Stimulated activated CD4-positive, alpha-beta T cell treated with anti-CD3 and anti-CD28 coated beads, Interleukin-4, amount 100 ng/mL, for 24 hours (primary cell): ENCODE measurements at places on chromosomes 5 and 9.

DNA sequence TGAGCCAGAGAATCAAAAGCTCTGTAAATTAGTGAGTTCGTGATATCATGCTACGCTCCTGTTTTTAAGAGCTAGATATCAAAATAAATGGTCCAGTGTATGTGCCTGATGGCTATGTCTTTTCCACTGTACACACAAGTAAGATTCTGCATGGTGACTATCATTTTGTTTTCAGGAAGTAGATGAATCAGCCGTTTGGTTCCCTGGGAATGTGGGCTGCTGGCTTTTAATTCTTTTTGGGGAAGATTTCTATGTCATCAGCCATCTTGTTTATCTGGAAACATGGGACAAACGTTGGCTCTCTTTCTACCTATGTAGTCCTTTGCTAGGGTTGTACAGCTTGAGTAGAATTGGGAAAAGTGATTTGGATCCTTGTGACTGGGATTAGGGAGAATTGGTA lies 126.7 kb downstream of the GRIA1 start:
- no peak for DNase-seq

DNA sequence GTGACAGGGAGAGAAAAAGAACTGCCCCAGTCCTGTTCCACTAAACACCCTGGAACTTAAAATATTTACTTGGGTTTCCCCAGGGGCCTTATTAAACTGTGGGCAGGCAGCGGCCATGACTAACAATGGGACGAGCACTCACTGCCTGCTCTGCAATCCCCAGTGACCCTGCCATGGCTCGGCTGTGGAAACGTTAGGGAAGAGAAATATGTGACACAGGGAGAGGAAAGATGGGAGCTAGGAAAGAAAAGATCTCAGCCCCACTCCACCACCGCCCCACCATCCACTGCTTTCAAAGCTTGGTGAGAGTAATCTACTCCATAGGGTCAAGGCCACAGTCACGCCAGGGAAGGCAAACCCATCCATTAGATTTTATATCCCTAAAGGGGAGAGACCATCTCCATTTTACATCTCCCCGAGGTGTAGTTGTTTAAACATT lies 117.6 kb downstream of the EFNA5 start:
- DNase-seq: no peak

- no peak for DNase-seq
These were observed 74.2 kb upstream of the TUSC1 start for GRCh38 chr9:25752398-25752797.

DNA sequence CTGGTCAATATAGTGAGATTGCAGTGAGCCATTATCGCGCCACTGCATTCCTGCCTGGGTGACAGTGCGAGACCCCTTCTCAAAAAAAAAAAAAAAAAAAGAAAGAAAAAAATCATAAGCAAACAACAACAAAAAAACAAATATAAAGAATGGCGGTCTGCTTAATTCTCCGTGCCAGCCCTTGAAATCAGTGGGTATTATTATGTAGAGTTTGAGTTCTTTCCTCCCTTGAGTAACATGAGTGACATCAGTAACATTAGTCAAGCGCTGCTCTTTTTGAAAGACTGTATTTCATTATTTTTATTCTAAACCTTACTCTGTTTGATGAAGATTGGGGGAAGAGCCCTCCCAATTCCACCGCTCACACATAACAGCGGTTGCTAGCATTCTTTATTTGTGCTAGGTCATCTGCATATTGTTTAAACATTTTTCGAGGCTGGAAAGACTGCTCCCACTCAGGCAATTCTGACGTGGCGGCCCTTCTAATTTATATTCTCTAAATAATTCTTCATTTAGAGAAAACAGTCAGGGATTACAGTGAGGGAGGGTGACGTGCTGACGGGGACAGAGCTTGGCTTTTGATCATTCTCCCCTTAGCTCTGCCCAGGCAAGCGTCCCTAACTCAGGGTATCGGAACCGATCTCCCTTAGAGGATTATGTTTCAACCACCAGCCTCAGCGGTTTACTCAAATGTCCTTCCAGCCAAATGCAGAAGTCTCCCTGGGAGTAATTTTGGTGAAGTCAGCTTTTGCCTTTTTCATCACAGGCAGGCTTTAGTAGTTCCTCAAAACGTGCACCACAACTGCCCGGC lies 860 bp upstream of the MARCHF6 start:
- peak; percentile 63 for DNase-seq

DNA sequence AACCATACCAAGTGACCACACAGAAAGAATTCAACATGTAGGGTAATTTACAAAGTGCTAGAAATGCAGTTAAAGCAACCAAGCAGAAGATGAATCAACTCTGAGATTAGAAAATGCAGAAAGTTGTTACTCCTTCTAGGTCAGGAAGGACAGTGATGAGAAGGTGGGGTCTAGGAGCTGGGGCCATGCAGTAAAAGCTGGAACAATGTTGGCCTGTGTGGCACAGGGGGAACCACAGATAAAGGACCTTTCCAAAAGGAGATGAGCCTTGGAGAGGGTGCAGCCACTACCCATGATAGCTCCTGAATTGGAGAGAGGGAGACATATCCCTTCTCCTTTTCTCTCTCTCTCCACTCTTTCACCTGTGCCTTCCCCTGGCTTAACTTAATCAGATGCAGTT lies 2.4 kb upstream of the SCGB3A2 start:
- no peak for DNase-seq
